ENCODE measurements at places on chromosomes 7 and 10.

GRCh38 chr7:42746214-42746613 lies 165.7 kb downstream of the C7orf25 start:
- no peak for DNase-seq

- no peak for DNase-seq
These were observed 254.6 kb downstream of the ANKRD30A start for GRCh38 chr10:37379991-37380390.

DNA sequence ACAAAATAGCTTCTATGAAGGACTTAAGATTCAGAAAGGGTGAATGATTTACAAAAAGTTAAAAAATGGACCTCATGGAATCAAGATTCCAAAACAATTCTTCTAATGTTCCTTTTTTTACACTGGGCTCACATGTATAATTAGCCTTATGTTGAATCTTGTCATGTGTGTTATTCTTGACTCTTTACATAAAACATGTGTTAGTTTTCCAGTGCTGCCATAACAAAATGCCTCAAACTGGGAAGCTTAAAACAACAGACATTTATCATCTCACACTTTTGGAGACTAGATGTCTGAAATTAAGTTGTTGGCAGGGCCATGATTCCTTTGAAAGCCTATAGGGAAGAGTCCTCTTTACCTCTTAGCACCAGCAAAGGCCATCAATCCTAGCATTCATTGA lies 192.5 kb upstream of the SORCS1 start:
- DNase-seq = no peak

DNA sequence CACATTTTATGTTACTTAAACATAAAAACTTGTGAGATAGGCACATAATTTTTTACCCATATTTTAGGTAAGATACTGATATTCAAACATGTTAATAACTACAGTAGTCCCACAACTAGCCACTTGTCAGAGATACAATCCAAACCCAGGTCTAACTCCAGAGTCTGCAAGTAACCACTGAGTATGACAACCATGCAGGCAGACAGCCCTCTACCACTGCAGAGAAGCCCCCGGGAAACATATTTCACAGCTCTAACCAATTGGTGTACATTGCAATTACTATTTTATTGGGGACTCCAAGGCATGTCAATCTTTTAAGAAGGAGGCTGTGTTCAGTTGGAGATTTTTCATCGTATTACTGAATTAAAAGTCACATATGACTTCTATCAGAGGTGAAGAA lies 107.2 kb upstream of the FAM133B start:
- DNase-seq = no peak

DNA sequence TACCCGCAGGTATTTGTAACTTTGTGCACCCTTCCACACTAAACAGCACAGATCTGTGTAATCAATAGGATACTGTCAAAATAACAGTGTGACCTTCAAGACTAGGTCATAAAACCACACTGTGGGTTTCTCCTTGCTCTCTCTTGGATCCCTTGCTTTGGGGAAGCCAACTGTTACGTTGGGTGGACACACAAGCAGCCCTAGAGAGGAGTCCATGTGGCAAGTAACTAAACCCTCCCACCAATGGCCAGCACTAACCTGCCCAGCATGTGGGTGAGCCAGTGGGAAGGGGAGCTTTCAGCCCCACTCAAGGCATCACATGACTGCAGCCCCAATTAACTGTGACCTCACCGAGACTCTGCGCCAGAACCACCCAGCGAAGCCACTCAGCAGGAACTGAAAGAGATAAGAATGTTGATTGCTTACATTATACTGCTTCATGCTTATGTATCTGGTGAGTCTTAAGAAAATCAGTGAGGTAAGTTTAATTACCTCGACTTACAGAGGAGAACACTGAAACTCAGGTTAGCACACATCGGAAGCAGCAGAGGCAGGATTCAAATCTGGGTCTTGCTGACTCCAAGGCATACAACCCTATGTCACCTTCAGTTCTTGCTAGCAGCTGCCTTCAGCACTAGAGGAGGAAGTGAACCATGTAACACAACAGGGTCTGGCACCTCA lies 9.4 kb upstream of the ZC3HAV1 start:
- DNase-seq = no peak

DNA sequence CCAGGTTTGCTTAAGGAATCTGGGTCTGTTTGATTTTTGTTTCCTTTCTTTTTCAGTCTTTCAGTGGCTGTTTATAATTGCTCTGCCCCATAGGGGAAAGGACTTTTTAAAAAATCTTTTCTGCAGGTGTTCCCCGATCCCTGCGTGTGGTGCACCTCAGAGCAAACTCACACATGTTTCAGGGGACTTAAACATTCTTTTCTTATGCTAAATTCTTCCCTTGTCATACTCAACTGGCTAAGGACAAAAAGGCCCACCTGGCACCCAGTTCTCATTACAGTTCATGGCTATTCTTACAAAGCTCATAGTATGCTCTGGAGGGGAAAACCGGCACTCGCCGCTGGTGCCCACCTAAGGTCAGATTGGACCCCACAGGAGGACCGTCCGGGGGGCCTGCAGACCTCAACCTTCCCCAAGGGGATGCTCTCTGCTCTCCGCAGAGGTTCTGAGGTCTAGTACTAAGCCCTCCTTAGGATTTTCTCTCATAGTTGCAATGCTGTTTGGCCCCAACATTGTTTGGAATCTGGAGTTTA lies 220.3 kb downstream of the HGF start:
- DNase-seq = no peak

DNA sequence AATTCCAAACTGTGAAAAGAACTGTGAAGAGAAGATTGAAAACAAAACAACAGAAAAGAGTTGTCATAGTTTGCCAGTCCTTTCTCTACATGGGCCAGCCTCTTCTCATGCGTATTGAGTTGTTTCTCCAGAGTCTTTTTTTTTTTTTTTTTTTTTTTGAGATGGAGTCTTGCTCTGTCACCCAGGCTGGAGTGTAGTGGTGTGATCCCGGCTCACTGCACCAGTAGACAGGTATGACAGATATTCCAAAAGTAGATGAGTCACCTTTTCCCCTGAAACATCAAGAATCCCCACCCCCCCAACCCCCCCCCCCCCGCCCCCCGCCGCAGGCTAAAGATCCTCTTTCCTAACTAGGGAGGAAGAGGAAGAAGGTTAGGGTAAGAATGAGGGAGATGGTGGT lies 15.6 kb upstream of the KMT2C start:
- no peak for DNase-seq

GRCh38 chr7:159210581-159211235 lies 66.0 kb upstream of the VIPR2 start:
- DNase-seq = no peak

DNA sequence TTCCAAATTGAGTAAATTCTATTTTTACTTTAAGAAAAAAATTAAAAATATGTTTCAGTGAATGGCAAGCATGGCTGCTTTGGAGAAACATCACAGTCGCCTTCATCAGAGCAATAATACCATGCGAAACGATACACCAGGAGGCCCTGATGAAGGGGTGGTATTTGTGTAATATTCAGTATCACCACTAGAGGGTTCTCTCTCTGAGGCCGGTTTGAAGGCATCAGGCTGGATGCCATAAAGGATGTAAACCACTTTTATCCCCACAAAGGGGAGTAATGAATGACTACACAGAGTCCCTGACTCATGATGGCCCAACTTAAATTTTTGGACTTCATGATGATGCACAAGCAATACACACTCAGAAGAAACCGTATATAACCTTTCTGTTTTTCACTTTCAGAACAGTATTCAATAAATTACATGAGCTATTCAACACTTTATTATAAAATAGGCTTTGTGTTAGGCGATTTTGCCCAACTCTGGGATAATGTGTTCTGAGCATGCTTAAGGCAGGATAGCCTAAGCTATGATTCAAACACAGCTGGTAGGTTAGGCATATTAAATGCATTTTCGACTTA lies 95.5 kb downstream of the PPP1R17 start:
- DNase-seq = peak; percentile 63

GRCh38 chr7:73382934-73383503 lies 50.6 kb upstream of the FZD9 start:
- DNase-seq = no peak

GRCh38 chr7:158237672-158238335 lies 349.8 kb downstream of the PTPRN2 start:
- DNase-seq = peak; percentile 20

- DNase-seq = no peak
These were observed 99.9 kb downstream of the ITIH5 start for GRCh38 chr10:7566891-7567290.

Measured in RPMI8226 (cell line).